ENCODE measurements at places on chromosomes 11 and 22.

GRCh38 chr22:39392341-39392948, 7.1 kb upstream of the TAB1 start:
- no peak for DNase-seq

DNA sequence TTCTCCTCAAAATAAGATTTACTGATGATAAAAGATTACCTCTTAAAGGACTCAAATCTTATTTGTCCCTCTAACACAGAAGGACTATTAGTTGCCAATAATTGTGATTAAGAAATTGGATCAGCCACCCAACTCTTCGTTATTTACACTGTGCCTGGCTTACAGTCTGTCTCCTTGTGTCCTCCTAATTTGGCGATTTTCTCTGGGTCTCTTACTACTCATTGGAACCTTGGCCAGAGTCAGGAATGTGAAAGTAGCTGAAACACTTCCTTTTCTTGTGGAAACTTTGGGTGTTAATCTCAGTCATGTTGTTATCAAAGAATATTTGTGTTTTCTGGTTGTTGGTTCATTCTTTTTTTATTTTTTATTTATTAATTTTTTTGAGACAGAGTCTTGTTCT, 83.2 kb downstream of the TEAD1 start:
- DNase-seq = no peak

DNA sequence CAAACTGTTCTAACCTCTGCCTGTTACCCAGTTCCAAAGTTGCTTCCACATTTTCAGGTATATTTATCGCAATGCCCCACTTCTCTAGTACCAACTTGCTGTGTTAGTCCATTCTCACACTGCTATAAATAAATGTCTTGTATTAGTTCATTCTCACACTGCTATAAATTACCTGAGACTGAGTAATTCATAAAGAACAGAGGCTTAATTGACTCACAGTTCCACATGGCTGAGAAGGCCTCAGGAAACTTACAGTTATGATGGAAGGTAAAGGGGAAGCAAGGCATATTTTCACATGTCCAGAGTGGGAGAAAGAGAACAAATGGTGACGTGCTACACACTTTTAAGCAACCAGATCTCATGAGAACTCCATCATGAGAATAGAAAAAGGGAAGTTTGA, 130.4 kb upstream of the C11orf87 start:
- no peak for DNase-seq

DNA sequence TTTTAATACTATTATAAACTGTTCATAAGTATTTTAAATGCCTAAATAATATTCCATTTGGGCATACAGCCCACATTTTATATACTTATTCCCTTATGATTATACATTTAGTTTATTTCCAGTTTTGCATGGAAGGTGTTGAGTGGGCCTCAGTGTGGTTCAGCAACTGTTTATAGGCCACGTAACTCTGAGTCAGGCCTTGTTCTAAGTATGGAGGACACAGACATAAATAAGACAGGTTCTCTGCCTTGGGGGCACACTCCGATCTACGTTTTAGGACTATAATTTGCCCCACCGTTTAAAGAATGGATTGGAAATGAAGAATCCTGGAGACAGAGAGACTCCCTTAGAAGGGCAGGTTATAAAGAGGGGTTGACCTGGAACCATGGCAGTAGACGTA, 212.2 kb upstream of the TBCEL start:
- no peak for DNase-seq

GRCh38 chr11:74084796-74085541, 76.1 kb upstream of the UCP3 start:
- no peak for DNase-seq

DNA sequence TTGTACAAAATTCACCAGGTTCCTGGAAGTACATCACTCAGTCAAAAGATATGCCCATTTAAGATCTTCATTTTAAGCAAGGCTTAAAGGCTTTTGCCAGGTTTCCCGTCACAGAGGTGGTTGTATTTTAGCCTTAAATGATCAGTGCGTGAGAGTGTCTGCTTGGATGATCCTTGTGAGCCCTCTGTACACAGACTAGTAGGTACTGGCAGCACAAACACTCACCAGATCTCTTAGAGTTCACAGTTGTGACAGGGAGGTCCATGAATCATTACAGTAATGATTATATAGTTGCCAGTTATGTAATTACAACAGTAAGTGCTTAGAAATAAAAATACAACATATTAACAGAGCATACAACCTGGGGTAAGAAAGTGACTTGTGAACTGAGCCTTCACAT, 84.2 kb upstream of the SLC25A18 start:
- no peak for DNase-seq

- no peak for DNase-seq
Measured at GRCh38 chr11:11965656-11966353, 42.6 kb downstream of the DKK3 start.

- DNase-seq = no peak
Measured at GRCh38 chr11:77370217-77370616, 68.7 kb upstream of the GDPD4 start.

- DNase-seq = no peak
Measured at GRCh38 chr11:78798663-78799062, 224.0 kb upstream of the NARS2 start.

- no peak for DNase-seq
Measured at GRCh38 chr11:76803811-76804600, 20.9 kb downstream of the TSKU start.

GRCh38 chr22:42893371-42894150, 36.5 kb upstream of the ARFGAP3 start:
- DNase-seq = no peak

GRCh38 chr11:34235189-34235588, 122.6 kb downstream of the ABTB2 start:
- DNase-seq = no peak

- DNase-seq = no peak
Measured at GRCh38 chr11:76376746-76377558, 4.0 kb downstream of the THAP12 start.

- no peak for DNase-seq
Measured at GRCh38 chr11:92131289-92131865, 93.2 kb upstream of the FAT3 start.

DNA sequence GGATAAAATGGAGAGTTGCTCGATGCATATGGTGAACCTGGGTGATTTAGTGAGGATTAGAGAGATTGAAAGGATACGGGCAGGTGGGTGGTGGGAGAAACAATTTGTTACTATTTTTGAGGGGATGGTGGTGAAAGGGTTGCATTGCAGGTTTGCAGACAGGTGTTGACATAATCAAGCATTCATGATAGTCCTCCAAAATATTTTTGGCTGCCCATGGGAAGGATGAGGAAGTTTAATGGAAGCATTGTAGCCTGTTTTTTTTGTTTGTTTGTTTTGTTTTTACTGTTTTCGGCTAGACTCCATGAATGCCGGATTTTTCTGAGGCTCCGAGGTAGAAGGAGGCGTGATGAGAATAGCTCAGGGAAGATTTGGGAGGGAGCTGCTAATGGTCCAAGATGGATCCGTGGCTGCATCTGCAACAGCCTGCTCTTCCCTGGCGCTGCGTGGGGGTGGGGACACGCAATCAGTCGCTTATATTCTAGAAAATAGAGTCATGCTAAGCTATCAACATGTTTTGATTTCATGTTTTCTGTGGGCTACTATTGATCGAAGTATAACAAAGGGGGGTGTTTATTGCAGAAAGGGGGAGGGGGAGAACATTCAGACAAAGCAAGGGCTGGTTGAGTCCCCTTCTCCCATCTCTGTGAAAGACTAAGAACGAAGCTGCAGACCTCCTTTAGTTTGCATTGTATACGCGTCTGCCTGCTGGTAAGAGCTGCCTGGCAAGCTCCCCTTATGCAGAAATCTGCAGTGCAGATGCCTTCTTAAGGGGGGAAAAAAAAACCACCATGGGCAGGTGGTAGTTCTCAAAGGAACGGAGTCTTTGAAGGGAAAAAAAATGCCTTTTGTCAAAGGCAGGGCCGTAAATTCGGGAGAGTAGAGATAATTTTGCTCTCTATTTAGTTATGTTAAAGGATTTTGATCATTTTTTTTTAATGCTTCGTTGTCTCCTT, 1.0 kb downstream of the RTN3 start:
- DNase-seq = peak; percentile 17
